Cardiac muscle cell (in vitro differentiated cells and primary cell): ENCODE measurements at places on chromosomes 4 and X.

DNA sequence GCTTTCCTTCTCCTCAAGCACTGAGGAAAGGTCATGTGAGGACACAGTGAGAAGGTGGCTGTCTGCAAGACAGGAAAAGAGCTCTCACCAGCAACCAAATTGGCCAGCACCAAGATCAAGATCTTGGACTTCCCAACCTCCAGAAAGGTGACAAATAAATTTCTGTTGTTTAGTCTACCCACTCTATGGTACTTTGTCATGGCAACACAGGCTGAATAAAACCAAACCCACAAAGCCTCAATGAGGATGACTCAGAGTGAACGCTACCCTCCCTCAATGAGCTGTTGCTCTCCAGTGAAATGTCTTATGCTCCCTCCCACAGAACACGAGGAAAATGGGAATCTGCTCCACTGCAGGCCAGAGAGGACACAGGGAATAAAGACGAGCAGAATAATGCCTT lies 244.1 kb downstream of the RAB28 start:
- no peak overlapping the region for H3K27ac ChIP-seq
- no peak overlapping the region for H3K4me3 ChIP-seq
- H3K27me3 ChIP-seq = no peaks in the 10 kb centered on the region
- no peaks in the 10 kb centered on the region for H3K36me3 ChIP-seq

DNA sequence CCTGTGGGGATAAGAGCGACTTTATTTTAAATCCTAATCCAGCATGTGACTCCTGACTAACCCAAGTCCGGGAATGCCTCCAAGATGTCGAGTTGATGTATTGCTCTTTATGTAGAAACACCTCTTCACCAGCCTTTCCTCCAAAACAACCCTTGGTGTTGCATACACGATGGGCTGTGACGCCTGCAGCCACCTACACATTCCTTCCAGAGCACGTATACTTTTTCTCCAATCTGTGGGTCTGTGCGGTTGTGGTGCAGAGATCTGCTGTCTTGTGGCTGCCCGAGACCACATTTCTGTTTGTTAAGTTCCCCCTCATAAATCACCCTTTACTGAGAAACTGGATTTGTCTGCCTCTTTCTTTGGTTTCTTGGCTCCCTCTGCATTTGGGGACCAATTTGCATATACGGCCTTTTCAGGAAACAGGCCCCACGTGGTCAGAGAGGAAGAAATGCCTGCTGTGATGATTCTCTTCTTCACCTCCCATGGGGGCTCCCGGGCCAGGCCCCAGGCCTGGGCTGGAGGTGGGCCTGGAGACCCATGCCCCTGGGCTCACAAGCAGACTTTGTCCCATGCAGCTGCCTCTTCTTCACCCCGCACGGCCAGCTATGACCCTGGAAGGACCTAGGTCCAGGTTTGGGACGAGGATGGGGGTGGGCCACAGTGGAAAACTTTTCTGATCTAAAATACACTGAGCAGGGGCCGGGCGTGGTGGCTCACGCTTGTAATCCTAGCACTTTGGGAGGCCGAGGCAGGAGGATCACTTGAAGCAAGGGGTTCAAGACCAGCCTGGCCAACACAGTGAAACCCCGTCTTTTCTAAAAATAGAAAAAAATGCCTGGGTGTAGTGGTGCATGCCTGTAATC lies 21.4 kb upstream of the AFAP1 start:
- peaks cover 16% of the 10 kb centered on the region for H3K4me1 ChIP-seq
- H3K36me3 ChIP-seq = no peaks in the 10 kb centered on the region
- H3K27me3 ChIP-seq = no peaks in the 10 kb centered on the region
- peak; percentile 99 for DNase-seq
- no peak overlapping the region for H3K27ac ChIP-seq
- H3K4me3 ChIP-seq = no peak overlapping the region

DNA sequence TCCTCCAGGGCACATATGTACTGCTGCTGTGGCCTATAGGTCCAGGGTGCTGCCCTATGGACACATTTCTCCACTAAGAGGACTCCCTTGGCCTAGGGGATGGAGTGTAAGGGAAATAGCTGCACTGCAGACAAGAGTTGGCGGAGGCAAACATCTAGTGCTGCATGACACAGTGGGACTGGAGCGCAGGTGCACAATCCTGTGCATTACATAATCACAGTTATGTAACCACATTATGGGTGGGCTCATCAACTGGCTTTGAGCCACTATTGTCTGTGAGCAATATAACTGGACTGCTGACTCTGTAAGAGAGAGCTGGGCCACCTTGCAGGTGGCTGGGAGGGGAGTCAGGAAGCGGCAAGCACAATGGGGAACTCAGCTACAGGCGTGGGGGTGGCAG lies 3.2 kb upstream of the TIGD2 start:
- H3K36me3 ChIP-seq = no peaks in the 10 kb centered on the region
- H3K4me3 ChIP-seq = no peak overlapping the region
- peaks cover 18% of the 10 kb centered on the region for H3K27me3 ChIP-seq
- no peak overlapping the region for H3K27ac ChIP-seq

DNA sequence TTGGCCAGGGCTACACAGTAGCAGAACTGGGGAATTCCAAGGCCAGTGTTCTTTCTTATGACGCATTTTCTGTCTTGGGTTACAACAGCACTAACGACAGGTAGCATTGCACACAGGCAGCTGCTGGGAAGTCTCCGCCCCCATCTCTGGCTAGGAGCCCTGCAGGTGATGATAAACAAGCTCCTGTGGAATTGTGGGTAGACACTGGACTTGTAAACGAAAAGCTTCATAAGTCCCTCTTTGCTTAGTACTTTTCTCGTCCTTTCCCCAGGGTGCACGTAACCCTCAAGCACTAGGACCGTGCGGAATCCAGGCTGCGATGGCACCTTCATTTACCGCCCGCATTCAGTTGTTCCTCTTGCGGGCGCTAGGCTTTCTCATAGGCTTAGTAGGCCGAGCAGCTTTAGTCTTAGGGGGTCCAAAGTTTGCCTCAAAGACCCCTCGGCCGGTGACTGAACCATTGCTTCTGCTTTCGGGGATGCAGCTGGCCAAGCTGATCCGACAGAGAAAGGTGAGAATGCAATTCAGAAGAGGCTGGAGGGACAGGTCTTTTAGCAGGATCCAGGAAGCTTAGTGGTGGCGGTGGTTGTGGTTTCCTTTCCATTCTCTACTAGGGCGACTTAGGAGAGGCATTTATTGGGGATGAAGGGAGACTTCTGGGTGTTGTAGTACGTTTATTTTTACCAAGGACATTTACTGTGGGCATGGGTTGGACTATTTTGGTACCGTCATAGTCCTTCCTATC lies at the start of gene FAAH2:
Gene FAAH2, plus strand, starts transcription at position 200 of the 745 bp plus-strand sequence. Its CDS starts 120 bp downstream, at position 320.
- peak within 1 kb of the TSS; percentile 33 for H3K4me3 ChIP-seq
- H3K27ac ChIP-seq = no peak within 1 kb of the TSS
- DNase-seq = peak; percentile 10
- H3K27me3 ChIP-seq = no peaks in the 10 kb centered on the region
- H3K36me3 ChIP-seq = no peaks in the 10 kb centered on the region

- H3K27me3 ChIP-seq = peaks cover 12% of the 10 kb centered on the region
- H3K36me3 ChIP-seq = no peaks in the 10 kb centered on the region
- H3K27ac ChIP-seq = no peak overlapping the region
- H3K4me3 ChIP-seq = no peak overlapping the region
Measured at GRCh38 chrX:68684291-68684918, 36.9 kb downstream of the STARD8 start.

DNA sequence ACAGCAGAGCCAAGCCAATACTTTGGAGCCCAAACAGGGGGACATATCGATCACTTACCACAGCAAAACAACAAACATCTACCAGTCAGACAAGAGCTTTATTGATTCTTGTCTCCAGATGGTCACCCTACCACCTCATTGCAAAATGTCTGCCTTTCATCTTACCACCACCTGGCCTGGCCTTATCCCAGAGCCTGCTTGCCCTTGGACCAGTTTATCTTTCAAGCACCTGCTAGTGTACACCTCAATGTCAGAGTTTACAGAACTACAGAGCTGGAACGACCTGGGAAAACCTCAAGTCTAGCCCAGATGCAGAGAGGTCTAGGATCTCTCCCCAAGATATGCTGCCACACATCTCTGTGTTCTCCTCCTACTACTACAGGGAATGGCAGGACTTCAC lies 4.5 kb downstream of the BCAP31 start:
- no peak overlapping the region for H3K27ac ChIP-seq
- H3K27me3 ChIP-seq = no peaks in the 10 kb centered on the region
- no peaks in the 10 kb centered on the region for H3K4me1 ChIP-seq
- DNase-seq = no peak
- H3K36me3 ChIP-seq = peaks cover 12% of the 10 kb centered on the region
- no peak overlapping the region for H3K4me3 ChIP-seq

- H3K4me3 ChIP-seq = no peak overlapping the region
- peak overlapping the region; percentile 62 for H3K27ac ChIP-seq
- peaks cover 28% of the 10 kb centered on the region for H3K4me1 ChIP-seq
- DNase-seq = peak; percentile 62
Measured at GRCh38 chr4:139682741-139683151, 17.1 kb downstream of the MGST2 start.

DNA sequence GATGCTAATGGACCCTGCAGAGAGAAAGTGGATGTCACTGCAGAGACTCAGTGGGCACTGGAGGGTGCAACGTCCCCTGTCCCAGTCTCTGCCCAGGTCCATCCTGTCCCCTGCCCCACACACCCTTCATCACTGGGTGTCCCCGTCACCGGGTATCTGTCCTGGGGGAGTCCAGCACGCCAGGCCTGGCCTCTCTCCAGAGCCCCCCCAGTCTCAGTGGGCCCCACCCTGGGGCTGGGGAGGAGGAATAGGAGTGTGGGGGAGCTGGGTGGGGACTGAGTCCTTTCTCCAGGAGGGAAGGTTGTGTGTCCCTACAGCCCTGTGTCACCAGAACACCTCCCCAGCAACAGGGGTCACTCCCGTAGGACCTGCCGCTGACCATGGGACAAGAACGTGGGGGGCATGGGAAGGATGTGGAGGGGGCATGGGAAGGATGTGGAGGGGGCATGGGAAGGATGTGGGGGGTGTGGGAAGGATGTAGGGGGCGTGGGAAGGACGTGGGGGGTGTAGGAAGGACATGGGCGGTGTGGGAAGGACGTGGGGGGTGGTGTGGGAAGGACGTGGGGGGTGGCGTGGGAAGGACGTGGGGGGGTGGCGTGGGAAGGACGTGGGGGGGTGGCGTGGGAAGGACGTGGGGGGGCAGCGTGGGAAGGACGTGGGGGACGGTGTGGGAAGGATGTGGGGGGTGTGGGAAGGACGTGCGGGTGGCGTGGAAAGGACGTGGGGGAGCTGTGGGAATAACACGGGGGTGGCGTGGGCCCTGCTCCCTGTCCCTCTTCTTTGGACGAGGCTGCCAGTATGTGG lies 21.0 kb upstream of the SPON2 start:
- H3K27ac ChIP-seq = no peak overlapping the region
- no peaks in the 10 kb centered on the region for H3K27me3 ChIP-seq
- H3K36me3 ChIP-seq = no peaks in the 10 kb centered on the region
- no peak for DNase-seq
- no peaks in the 10 kb centered on the region for H3K4me1 ChIP-seq
- no peak overlapping the region for H3K4me3 ChIP-seq

DNA sequence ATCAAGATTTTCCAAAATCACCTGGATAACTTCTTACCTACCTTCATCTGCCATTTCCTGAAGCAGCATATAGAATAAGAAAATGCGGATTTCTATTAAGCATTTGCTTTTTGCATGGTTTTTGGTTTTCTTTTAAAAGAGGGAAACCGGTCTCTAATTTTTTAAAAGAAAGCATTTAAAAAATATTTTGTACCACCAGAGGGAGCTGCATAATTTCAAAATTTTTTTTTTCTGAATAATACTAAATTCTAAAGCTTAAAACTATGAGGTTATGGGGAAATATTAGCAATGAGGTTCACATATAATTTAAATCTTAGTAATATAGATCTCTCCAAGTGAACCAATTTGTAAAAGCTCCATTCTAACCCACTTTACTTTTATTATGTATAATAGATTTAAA lies 137.7 kb upstream of the TENT5D start:
- DNase-seq = no peak
- H3K27me3 ChIP-seq = no peaks in the 10 kb centered on the region
- no peaks in the 10 kb centered on the region for H3K36me3 ChIP-seq
- H3K4me3 ChIP-seq = no peak overlapping the region
- no peak overlapping the region for H3K27ac ChIP-seq
- no peaks in the 10 kb centered on the region for H3K4me1 ChIP-seq

DNA sequence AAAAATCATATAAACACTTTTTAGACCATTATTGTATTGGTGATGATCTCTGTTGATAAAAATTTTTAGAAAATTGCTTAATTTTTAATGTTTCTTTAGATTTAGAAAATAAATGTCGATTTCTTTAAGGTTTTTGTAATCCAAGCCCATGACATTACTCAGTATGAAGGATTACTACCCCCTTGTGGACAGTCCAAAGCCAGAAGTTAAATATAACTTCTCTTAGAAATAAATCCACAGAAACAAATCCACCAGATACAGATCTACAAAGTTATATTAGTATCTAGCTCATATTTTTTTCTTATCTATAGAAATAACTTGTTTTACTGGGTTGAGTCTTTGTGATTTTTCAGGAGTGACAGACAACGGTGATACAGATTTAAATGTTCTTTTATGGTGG lies 18.9 kb downstream of the TIFA start:
- no peaks in the 10 kb centered on the region for H3K27me3 ChIP-seq
- H3K4me1 ChIP-seq = no peaks in the 10 kb centered on the region
- no peak overlapping the region for H3K27ac ChIP-seq
- no peak overlapping the region for H3K4me3 ChIP-seq
- DNase-seq = peak; percentile 54
- peaks cover 13% of the 10 kb centered on the region for H3K36me3 ChIP-seq

GRCh38 chr4:81600520-81601357 lies 129.0 kb upstream of the RASGEF1B start:
- H3K36me3 ChIP-seq = no peaks in the 10 kb centered on the region
- H3K27ac ChIP-seq = peak overlapping the region; percentile 93
- H3K27me3 ChIP-seq = no peaks in the 10 kb centered on the region
- peaks cover 20% of the 10 kb centered on the region for H3K4me1 ChIP-seq
- DNase-seq = peak; percentile 93

DNA sequence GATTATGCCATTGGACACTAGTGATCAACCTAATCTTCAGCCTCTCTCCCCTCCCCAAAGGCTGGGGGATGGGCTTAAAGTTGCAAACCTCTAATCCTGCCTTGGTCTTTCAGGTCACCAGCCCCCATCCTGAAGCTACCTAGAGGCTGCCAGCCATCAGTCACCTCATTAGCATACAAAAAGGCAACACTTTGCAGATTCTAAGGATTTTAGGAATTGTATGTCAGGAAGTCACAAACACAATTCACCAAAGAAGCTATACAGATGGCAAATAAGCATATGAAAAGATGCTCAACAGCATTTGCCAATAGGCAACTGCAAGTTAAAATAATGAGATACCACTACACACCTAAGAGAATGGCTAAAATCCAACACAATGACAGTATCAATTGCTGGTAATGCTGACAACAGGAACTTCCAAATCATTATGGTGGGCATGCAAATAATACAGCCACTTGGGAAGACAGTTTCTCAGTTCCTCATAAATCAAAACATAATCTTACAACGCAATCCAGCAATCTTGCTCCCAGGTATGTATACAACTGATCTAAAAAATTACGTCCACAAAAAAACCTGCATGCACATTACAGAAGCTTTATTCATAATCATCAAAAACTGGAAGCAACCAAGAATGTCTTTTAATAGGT lies 9.0 kb upstream of the PIM2 start:
- H3K36me3 ChIP-seq = peaks cover 3% of the 10 kb centered on the region
- no peaks in the 10 kb centered on the region for H3K27me3 ChIP-seq
- DNase-seq = no peak
- H3K27ac ChIP-seq = no peak overlapping the region
- no peaks in the 10 kb centered on the region for H3K4me1 ChIP-seq
- H3K4me3 ChIP-seq = no peak overlapping the region
